Fibroblast of upper back skin (primary cell): ENCODE measurements at places on chromosomes 5 and 9.

- DNase-seq = no peak
These were observed 157.2 kb upstream of the ISL1 start for GRCh38 chr5:51225789-51226742.

DNA sequence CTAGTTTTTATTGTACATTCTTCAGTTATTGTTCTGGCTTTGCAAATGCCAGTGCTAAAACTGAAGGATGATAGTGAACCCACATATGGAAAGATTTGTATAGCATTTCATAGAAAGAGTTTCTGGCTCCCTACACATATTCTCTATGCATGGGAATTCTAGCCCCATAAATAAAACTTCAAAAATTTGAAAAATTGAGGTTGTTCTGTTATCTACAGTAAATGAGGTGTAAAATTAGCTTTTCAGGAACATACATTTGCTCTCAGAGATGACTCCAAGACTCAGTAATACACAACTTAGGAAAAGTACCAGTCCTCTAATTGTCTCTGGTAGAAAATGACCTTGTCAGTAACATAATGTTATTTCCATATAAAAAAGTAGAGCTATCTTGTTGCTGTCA, 80.2 kb upstream of the DPYSL3 start:
- DNase-seq = no peak

- DNase-seq = no peak
These were observed 1076.7 kb downstream of the NR2F1-AS1 start for GRCh38 chr5:92504346-92504745.

- no peak for DNase-seq
These were observed 97.5 kb upstream of the RPS23 start for GRCh38 chr5:82375488-82376244.

DNA sequence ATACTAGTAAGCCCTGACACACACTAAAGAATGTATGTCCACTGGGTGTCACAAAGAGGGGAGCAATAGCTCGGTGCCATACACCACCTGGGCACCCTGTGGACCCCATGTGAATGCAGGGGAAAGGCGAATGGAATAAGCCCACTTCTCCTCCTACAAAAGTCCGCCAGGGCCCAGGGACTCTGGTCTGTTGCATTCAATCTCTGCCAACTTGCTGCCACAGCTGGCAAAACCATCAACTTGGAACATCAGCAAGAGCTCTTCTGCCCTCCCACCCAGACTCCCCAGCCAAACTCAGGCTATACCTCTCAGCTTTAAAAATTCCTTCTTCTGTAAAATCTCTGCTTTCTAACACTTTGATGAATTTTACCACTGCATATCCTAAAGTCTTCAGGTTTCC, 54.5 kb downstream of the PFDN1 start:
- DNase-seq = no peak

- DNase-seq = no peak
These were observed 126.5 kb downstream of the MAST4 start for GRCh38 chr5:66722686-66723085.

- no peak for DNase-seq
These were observed 21.8 kb downstream of the TNIP1 start for GRCh38 chr5:151058891-151059489.
